ENCODE measurements at places on chromosomes 3 and 15. TPM values are rescaled to one million over a fixed set of nuclear protein-coding genes. Genes with fewer than 3 reads are reported as not detected.

The HIGD2B gene
- 0.21 TPM for total RNA-seq

The CHCHD6 gene
- 31.5 TPM for total RNA-seq

The DUOX2 gene
- 0.08 TPM for total RNA-seq

The VIPR1 gene
- total RNA-seq = 0.41 TPM

The SPSB4 gene
- total RNA-seq = 0.05 TPM

The MYZAP gene
- 1.1 TPM for total RNA-seq

All from Panc1 (cell line).